RWPE2 (cell line): ENCODE measurements at places on chromosomes 16 and 17.
A peak's percentile ranks its signal among the peaks of the same experiment; 100 is the strongest.

GRCh38 chr16:67749436-67750078, 30.4 kb upstream of the GFOD2 start:
- DNase-seq = no peak

- DNase-seq = no peak
Observed at GRCh38 chr16:67760956-67761230, 41.8 kb upstream of the GFOD2 start.

DNA sequence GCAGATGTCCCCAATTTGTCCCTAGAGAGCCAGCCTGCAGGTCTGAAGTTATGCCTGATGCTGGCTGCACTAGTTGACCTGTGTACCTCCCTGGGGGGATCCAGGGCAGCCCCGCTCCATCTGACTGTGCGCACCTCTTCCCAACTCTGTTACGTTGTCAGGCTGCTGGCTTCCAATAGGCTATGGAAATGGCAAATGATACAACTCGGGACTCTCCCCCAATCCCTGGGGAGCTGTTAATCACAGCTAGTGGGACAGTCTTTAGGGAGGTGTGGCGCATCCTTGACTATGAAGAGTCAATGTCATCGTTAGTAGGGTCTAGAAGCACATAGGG, 30.1 kb downstream of the GPRC5B start:
- DNase-seq = no peak

DNA sequence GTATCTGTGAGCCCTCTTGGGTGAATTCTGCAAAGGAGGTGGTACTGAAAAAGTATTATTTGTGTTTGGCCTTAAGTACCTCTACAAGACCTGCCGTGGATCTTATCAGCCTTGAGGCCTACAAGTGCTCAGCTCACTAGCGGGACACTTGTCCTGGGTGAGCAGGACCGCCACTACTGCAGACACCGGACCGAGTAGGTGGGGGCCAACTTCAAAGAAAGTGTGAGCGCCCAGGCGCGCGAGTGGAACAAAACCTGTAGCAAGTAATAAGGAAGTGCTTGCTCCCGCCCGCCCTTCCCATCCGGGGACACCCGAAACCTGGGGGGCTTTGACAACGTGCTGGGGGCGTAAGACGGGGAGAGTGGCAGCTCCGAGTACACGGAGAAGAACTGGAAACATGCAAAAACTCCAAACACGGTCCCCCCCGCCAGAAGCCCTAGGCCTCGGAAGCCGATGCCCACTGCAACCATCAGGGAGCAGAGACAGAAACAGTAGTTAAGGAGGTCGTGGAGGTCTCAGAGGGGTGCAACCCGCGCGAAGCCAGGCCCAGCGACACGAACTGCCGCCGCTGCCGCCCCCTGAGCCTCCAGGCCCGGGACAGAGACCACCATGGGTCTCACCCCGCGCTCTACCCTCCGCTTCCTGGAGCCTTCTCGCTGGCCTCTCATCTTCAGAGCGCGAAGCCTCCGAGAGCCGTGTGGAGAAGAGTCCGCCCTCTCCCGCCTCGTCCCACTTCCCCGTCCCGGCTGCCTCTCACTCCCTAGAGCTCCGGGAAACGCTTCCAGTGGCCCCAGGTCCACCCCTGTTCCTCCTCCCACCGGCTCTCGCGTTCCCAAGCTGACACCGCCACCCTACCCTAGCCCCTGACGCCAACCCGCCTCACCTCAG, 537 bp downstream of the CNOT1 start:
- DNase-seq = peak; percentile 74

DNA sequence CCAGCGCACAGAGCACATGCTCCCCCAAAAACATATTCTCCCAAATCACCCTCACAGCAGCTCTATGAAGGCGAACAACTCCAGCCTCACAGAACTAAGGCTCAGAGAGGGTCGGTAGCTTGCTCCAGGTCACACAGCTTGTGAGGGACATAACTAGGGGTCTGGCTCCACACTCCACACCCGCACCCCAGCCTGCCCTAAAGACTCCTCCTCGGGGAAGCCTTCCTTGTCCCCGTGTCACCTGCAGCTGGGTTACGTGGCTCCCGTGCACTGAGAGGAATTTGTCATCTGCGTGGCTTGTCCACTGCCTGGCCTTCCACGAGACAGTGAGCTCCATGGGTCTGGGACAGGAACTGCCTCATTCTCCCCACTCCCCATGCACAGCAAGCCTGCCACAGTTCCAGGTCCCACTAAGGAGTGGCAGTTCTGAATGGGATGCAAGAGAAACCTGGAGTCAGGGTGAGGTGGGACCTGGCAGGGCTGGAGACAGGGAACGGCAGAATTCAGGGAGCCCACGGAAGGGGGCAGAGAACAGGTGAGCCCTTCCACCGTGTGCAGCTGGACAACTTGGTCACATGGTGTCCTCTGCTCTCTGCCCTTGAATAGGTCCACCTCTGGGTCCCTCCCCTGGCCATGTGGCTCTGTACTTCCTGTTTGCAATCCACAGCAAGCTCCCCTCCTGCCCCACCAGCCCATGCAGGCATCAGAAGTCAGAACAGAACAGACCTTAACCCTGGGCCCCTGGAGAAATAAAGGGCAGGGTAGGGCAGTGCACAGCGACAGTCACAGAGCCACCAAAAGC, 27.4 kb downstream of the TNFRSF13B start:
- DNase-seq = peak; percentile 39

- no peak for DNase-seq
Observed at GRCh38 chr16:29809850-29810698, 1.9 kb upstream of the PRRT2 start.

GRCh38 chr16:17828012-17828411, 357.3 kb upstream of the XYLT1 start:
- no peak for DNase-seq

- no peak for DNase-seq
Observed at GRCh38 chr17:58229384-58229783, 9.0 kb upstream of the LPO start.

DNA sequence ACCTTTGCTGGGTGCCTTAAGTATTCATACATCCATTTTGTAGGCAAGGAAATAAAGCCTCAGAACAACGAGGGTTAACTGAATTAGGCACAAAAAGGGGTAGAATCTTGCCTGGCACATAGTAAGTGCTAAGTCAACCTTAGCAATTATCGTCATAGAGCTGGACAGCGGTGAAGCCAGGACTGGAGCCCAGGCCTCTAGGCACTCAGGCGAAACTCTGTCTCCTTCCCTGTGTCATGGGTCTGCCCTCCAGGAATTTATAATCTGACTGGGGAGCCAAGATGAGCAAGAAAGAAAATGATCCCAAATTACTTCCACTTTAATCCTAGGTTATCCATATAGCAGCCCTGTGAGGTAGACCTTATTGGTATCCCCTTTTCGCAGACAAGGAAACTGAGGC, 61.4 kb downstream of the KATNIP start:
- no peak for DNase-seq

GRCh38 chr17:17164676-17165075, 41.5 kb downstream of the PLD6 start:
- no peak for DNase-seq

DNA sequence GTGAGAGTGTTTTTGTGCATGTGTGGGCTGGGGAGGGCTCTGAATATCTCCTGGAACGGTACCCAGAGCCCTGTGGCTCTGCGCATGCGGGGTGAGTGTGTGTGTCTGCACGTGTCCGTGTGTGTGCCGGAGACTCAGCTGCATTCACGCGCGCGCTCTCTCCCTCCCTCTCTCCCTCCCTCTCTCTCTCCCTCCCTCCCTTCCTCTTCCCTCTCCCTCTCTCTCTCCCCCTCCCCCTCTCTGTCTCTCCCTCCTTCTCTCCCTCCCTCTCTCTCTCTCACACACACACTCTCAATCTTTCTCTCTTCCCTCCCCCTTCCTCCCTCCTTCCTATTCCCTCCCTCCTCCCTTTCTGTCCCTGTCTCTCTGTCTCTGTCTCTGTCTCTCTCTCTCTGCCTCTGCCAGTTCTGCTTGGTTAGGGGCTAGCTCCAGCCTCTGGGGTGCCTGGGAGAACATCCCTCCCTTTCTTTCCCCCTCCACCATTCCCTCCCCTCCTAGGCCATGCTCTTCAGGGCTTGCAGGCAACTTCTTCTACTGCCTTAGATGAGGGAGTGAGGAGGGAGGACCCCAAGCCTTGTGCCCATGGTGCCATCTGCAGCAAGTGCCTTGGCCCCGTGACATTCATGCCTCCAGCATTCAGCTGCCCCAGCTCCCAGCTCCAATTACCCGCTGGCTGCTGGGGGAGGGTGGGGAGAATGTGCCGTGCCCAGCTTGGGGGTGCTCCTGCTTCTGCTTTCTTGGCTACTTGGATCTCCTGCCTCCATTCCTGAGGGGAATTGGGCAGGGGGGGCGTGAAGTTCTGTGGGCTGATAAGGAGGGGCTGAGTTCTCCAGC, 6.4 kb downstream of the THRA start:
- peak; percentile 70 for DNase-seq

- no peak for DNase-seq
Observed at GRCh38 chr16:77680496-77680895, 41.8 kb upstream of the NUDT7 start.

DNA sequence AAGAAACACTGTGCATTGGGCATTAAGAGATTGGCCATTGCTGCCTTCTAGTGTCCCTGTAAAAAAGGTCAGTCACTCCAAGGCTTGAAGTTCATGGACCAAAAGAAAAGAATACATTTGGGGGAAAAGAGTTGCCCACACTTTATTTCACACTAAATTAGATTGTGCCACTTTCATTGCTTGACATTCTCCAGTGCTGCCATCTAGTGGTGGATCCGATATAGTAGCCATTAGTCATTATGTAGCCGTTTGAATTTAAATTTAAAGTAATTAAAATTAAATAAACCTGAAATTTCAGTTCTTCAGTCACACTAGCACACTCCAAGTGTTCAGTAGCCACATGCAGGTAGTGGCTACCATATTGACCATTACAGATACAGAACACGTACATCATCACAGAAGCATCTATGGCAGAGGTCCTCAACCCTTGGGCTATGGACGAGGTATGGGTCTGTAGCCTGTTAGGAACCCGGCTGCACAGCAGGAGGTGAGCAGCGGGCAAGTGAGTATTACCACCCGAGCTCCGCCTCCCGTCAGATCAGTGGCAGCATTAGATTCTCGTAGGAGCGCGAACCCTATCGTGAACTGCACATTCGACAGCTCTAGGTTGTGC, 21.9 kb upstream of the CDH5 start:
- no peak for DNase-seq

DNA sequence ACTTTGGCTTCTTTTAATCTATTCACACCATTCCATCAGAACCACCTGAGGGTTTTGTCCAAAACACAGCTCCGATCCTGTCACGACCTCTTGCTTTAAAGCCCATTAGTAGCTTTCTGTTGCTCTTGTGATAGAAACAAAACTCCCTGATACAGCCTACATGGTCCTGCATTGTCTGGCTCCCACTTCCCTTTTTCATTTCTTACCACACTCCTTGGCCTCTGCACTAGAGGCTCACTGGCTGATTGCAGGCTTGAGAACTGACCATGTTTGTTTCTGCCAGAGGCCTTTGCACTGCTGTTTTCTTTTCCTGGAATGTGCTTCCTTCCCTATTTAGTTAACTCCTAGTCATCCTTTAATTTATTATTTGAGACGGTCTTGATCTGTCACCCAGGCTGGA, 23.7 kb downstream of the IST1 start:
- DNase-seq = no peak

DNA sequence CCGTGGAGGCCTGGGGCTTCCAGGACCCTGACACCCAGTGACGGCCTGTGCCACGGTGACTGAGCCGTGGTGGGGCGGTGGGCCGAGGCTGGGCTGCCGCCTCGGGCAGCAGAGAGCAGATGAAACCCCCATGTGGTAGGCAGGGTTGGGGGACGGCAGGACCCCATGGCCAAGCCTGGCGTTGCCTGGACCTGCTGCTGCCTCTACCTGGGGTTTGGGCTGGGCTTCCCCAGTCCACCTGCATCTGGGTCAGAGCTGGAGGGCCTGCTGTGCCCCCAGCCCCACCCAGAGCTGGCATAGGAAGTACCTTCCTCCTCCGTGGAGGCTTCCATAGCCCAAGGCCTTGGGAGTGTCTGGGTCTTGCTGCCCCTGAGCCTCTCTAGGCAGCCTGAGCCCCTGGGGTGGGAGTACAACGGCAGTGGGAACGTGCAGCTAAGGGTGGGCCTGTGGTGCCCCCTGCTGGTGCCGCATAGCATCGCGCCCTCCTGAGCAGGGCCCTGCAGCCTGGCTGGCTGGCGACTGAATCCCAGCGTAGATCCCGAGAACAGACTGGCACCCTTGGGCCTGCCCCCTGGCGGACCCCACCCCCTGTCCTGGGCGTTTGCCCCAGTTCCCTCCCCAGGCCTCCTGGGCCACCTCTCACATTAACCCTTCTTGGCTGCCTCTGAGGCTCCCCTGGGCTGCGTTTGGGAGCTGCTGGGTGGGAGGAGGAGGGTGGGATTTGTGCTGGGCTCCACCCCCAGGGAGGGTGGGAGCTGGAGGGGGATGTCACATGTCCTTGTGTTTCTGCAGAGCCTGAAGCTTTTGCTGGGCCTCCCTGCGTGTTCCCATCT, 12.6 kb upstream of the ATP6V0C start:
- peak; percentile 45 for DNase-seq

GRCh38 chr17:21397341-21398190, 21.4 kb downstream of the KCNJ12 start:
- no peak for DNase-seq

- no peak for DNase-seq
Observed at GRCh38 chr17:13646969-13647542, 45.3 kb upstream of the HS3ST3A1 start.

GRCh38 chr17:78923660-78924453, 1.3 kb downstream of the TIMP2 start:
- peak; percentile 86 for DNase-seq

GRCh38 chr17:40326014-40326831, 17.2 kb downstream of the RARA start:
- no peak for DNase-seq

- DNase-seq = no peak
Observed at GRCh38 chr17:45146890-45147580, 1.2 kb upstream of the HEXIM1 start.

- DNase-seq = no peak
Observed at GRCh38 chr16:17229131-17229530, 241.6 kb downstream of the XYLT1 start.

- no peak for DNase-seq
Observed at GRCh38 chr16:21628121-21628726, 24.2 kb downstream of the IGSF6 start.

- peak; percentile 93 for DNase-seq
Observed at GRCh38 chr17:869567-870525, 87.7 kb downstream of the MRM3 start.

- DNase-seq = no peak
Observed at GRCh38 chr17:6596081-6596480, 39.7 kb upstream of the PITPNM3 start.

DNA sequence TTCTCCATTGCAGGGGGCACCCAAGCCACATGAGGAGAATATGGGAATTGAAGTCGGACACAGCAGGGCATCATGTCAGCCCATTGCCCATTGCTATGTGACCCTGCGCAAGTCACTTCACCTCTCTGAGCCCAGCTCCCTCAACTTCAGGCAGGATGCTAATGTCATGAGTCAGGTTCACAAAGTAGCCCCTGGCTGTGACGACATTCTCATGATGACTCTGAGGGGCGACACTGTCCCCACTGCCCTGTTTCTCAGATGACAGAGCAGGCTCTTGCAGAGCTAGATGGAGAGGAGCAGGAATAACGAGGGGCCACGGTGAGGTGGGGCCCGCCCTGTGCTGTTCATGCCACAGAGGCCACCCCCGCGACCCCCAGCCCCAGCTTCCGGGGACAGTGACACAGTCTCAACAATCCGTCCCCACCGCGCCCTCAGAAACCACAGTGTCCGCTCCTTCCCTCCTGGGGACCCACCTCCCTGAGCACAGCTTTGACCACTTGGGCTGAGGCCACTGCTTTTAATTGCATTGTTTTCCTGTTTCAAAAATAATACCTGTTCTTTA, 13.2 kb upstream of the ZNF469 start:
- peak; percentile 64 for DNase-seq

- DNase-seq = no peak
Observed at GRCh38 chr16:20696618-20697017, 862 bp downstream of the ACSM1 start.
